Stimulated activated CD8-positive, alpha-beta memory T cell treated with anti-CD3 and anti-CD28 coated beads, Interleukin-4, amount 100 ng/mL, for 1 hour (primary cell): ENCODE measurements at places on chromosomes 5 and 9.

DNA sequence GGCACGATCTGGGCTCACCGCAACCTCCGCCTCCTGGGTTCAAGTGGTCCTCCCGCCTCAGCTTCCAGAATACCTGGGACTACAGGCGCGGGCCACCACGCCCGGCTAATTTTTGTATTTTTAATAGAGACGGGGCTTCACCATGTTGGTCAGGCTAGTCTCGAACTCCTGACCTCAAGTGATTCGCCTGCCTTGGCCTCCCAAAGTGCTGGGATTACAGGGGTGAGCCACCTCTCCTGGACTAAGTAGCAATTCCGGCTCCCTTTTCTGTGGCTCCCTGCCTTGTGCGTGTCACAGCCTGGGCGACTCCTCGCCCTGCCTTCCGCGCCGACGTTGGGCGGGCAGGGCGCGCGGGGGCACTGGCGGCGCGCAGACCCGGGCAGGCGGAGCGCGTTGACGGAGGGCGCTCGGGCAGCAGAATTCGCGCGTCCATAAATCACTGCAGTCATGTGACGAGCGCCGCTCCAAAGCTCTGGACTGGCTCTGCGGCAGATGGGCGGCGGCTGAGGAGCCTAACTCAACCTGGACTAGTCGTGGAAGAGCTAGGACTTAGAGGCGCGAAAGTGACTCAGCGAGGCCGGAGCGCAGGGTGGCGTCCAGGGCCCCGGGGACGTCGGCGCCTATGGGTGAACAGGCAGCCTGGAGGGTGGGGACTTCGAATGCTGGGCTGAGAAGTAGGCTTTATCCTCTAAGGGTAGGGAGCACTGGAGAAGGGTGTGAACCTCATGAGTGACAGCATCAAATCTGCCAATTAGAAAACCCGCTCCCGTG, 1.4 kb upstream of the CIZ1 start:
- DNase-seq, result no peak

DNA sequence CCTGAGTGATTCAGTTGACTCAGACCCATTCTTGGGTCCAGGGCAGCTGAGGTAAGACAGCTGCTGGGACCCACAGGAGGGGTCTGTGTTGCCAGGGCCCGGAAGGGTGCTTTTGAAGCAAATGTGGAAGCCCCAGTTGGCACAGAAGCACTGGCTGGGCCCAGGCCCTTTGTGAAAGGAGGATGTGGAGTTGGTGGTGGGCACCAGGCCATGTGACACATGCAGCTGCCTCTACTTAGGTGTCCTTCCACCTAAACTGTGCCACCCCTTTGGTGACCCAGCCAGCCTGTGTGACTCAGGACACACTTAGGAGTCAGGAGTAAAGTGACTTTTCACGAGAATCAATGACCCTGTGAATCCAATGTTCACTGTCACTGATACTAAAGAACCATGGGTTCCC, 114.3 kb upstream of the SLC25A48 start:
- no peak for DNase-seq

- DNase-seq, result no peak
Observed at GRCh38 chr5:35297755-35298154, 67.5 kb upstream of the PRLR start.

DNA sequence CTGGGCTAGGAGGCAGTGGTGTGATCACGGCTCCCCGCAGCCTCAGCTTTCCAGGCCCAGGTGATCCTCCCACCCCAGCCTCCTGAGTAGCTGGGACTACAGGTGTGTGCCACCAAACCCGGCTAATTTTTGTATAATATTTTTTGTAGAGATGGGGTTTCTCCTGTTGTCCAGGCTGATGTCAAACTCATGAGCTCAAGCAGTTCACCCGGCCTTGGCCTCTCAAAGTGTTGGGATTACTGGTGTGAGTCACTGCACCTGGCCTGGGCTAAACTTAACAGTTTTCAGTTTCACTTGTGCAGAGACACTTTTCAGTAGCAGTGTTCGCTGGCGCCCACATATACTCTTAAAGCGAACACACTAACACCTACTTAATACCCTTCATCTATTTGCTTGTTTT, 205.6 kb upstream of the ZNF608 start:
- DNase-seq, result no peak

DNA sequence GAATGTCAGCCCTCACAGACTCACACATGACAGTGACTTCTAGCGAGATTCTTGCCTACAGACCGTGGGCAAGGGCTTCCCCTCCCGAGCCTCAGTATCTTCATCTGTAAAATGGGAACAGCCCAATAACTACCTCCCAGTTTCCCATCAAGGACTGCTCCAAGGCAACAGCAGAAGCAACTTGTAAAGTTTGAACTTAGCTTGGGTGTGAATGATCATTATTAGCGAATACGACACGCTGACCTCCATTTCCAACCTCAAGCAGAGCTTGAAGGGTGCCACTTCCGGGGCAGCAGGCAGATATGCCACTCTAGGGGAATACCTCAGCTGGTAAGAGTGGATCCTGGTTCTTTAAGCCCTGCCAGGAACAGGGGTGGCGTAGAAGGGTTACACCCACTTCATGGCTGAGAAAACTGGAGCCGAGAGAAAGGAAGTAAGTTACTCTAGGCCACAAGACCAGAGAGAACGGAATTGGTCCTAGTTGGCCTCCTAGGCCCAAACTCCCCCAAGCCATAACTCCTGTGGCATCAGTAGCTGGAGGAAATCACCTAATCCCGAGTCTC, 2.0 kb downstream of the RNF44 start:
- no peak for DNase-seq

- DNase-seq, result no peak
Observed at GRCh38 chr9:100626949-100627348, 49.1 kb downstream of the CAVIN4 start.

DNA sequence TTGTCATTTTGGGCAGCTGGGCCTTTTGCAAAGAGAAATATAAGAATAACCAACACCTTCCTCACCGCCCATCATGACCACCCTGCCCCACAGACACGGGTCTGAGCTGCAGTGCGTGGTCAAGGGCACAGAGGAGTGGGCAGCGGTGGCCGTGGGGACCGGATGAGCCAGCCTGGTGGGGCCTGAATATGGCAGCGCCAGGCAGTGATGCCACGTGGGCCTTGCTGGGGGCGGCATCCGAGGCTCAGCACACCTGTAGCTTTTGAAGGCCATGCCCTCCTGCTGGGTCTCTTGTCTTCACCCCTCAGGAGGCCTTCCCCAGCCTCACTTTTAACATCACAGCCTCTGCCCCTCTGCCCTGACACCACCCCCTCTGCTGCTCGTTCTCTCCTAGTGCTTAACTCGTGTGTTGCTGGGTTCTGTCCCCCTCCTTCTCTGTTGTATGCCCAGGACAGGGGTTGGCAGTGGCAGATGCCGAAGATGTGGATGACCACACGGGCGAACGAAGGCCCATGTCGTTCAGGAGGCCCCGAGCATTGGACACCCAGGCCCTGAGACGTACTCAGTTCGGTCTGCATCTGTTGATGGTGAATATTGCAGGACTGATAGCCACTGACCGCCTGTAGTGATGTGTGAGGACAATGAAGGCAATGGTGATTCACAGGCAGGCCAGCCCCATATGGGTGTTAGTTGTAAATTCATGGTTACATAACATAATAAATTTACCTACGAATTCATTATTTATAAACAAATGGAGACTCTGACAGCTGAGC, 46.0 kb downstream of the AHRR start:
- no peak for DNase-seq

DNA sequence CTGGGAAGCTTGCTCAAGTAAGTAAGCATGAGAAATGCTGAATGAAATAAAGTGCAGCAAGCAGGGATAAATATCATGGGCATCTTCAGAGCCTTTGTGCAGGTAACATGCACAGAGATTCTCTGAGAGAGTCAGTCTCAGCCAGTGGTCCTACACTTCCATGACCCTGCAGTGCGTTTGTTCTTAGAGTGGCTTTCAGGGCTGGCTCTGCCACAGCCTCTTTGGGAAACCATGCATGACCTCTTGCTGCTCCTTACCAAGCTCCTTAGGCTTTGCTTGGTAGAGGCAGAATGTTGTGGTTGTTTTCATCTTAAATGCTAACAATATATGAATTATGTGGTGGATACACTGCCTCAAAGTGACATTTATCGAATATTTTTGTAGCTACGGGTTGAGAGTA, 5.4 kb downstream of the SYK start:
- DNase-seq, result no peak

DNA sequence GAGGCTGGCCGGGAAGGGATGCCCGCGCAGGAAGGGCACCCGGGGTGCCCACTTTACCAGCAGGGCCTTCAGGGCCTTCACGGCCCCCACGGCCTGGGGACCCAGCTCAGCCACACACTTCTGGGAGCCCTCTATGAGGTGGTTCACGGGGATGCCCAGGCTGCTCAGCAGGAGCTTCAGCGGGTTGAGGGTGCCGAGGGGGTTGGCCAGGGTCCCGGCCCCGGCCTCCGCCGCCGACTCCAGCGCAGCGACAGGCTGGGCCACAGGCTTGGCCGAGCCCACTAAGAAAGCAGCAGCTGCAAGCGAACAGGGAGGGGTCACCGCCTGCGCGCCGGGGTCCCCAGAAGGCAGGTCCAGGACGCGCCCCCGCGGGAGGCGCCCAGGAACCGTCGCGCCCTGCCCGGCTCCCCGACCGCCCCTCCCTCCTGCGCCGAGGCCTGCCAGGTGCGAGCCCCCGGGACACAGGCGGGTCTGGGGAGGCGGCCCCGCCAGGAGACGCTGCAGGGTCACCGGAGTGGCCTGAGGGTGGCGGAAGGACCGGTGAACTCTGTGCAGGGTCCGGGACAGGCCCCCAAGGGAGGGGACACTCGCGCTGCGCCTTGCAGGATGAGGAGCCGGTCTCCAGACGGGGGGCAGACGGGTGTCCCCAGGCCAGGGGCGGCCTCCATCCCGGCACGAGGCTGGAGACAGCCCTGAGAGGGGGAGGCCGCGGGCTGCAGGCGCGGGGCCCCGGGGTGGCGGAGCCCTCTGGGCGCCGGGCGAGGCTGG, 572 bp downstream of the SCGB3A1 start:
- no peak for DNase-seq

DNA sequence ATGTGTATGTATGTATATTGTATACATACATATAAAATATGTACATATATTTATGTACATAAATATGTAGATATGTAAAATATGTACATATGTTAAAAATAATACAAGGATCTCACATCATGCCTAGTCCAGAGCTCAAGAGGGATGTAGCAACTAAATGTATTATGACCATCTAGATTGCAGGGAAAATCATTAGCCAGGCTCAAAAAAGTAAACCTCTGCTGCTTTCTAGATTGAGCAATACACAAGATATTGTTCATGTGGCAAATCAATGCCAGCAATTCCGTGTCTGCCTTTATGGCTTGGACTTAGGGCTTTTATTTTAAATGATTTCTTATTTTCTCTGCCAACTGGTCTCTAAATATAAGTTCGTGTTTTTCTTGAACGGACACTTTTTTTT, 65.2 kb downstream of the RAI14 start:
- DNase-seq, result no peak

- DNase-seq, result no peak
Observed at GRCh38 chr9:111231801-111232580, 98.0 kb downstream of the OR2K2 start.

DNA sequence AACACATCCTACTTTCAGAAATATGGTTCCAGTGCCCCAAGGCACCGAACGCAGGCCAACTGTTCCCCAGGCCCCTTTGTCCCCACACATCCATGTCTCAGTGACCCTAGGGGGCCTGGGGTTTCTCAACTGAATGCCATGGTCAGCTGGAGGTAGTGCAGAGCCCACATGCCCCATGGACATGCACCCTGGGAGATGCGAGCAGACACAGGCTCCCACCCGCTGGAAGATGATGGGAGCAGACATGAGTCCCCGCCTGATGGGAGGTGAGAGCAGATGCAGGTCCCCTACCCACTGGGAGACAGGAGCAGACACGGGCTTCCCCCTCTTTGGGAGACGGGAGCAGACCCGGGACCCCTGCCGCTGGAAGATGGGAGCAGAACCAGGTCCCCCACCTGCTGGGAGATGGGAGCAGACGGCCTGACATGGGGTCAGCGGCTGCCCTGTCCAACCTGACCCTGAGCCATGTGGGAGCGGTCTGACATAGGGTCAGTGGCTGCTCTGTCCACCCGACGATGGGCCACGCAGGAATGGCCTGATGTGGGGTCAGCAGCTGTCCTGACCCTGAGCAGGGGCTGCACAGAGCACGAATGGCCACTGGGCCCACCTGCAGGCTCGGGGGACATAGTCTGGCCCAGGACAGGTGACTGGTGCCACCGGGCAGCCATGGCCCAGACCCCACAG, 18.4 kb downstream of the ZDHHC11B start:
- DNase-seq, result no peak

DNA sequence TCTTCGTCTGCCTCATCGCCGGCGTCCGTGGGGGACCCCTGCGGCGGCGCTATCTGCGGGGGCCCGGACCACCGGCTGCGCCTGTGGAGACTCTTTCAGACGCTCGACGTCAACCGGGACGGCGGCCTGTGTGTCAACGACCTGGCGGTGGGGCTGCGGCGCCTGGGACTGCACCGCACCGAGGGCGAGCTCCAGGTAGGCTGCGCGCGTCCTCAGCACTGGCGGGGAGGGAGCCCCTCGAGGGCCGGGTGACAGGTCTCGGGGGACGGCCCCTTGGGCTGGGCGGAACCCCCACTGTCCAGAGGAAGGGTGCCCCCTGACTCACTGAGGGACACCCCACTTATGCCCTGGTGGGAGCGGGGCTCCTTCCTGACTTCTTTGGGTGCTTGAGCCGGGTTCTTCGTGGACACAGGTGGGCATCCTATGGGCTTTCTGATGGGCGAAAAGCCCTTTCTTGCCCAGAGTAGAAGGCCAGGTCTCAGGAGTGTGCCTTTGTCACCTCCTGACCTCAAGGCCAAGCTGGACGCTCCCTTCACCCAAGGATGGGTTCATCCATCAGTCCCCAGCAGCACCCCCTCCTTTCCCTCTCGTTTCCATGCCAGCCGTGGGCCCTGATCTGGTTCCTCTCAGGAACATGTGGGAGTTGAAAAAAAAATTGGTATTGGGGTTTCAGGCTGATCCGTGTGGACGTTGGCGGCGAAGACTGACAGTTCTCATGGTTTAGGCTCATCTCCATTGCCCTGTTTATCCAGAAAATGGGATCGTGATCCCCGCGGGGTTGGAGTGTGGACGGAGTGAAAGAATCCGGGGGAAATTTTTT, 564 bp downstream of the SLC25A25 start:
- no peak for DNase-seq

GRCh38 chr9:112784020-112784785, 33.6 kb downstream of the SNX30 start:
- DNase-seq, result no peak

GRCh38 chr9:136297016-136297691, 6.7 kb downstream of the CCDC187 start:
- no peak for DNase-seq

GRCh38 chr5:67215519-67216471, 19.2 kb upstream of the CD180 start:
- DNase-seq, result peak; percentile 43

DNA sequence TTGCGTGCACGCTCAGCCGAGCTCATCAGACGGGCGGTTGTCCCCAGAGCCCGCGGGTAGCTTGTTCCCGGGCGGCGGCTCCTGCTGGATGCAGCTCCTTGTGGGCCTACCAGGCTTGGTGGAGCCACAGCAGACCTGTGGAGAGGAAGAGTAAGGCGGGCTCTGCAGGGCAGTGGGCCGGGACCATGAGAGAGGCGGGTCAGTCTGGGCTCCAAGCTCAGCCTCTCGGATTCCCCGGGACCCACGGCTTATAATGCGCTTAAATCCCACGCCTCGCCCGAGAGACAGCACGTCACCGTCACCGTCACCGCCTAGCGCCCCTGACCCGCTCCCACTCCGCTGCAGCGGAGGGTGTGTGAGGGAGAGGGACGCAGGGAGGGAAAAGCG, 1.9 kb upstream of the ANKRD18A start:
- no peak for DNase-seq

GRCh38 chr9:36725777-36726356, 153.2 kb downstream of the MELK start:
- no peak for DNase-seq
